ENCODE measurements at places on chromosomes 12 and 14. TPM values are rescaled to one million over a fixed set of nuclear protein-coding genes. Genes with fewer than 3 reads are reported as not detected.

DNA sequence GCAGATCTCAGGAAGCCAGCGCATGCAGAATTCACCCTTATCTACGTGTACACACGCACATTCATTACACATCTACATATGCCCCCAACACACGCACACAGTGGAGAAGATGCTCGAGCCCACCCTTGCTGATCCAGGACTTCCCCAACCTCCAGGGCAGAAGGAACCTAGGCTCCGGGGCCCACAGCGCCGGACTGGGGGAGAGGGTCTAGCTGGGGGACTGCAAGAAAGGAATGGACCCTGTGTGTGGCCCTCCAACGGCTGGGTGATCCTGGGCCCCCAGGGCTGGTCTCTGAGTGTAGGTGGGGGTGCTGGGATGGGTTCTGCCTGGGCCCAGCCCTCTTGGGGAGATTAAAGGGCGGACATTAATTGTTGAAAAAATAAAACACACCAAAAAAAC is 128.1 kb upstream of the C14orf180 start:
- DNase-seq, result no peak

GRCh38 chr14:50343434-50343833 is 31.3 kb downstream of the DMAC2L start:
- no peak for DNase-seq

GRCh38 chr12:22624548-22624869 is 462 bp upstream of the ETNK1 start:
- DNase-seq, result peak; percentile 73

- DNase-seq, result peak; percentile 52
Observed at GRCh38 chr12:93938931-93939330, 209.4 kb upstream of the PLXNC1 start.

DNA sequence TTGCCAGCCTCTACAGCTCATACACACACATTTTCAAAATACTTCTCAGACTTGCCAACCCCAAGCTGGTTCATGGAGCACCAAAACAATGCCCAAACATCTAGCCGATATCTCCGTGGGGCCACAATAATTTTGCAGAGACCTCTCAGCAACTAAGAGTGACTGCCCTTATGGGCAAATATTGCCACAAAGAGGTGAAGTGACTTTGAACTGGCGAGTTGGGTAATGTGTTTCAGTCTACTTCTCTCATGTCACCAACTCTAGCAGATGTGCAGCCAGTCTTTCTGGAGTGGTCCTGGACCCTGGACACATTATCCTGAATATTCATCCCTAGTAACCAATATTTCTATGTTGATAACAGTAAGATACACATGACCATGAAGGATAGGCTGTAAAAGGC is 290.3 kb downstream of the EMP1 start:
- no peak for DNase-seq

DNA sequence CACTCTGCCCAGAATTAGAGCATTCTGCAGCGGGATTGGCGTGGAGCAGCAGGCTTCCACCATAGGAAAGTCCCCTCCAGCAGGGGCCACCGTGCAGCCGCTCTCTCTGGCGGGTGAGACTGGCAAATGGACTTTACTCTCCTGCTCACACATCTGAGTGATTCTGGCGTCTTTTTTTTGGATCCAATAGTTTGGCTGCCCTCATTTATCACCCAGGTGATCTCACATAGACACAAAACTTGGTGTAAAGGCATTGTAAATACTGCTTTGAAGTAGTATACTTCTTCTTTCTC is 130.3 kb downstream of the TGFB3 start:
- DNase-seq, result no peak

- peak; percentile 76 for DNase-seq
Observed at GRCh38 chr14:21104448-21105060, 3.7 kb downstream of the TMEM253 start.

NR1H4 gene
- total RNA-seq, result 0.39 TPM

GRCh38 chr12:8894986-8895385 is 19.3 kb upstream of the PHC1 start:
- no peak for DNase-seq

GRCh38 chr12:68915055-68915454 is 17.9 kb downstream of the CPM start:
- no peak for DNase-seq

DNA sequence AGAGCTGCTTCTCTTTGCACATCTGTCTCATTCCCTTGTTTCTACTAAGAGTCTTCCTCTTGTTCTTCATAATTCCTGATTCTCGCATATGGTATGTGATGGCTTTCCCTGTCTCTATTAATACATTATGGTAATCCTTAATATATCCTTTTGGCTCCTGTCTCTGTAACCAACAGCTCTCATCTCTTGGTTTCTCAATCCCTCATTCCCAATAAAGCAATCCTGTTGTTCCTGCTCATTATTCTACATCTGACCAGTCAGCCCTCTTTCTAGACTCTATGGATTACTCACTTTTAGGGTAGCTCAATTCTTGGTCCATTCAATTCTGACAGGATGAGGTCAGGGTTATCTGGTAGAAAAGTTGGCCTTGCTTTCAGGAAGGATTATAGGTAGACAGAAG is 349.9 kb downstream of the LRIG3 start:
- DNase-seq, result no peak

LRTM2 gene
- 0.20 TPM for total RNA-seq

DNA sequence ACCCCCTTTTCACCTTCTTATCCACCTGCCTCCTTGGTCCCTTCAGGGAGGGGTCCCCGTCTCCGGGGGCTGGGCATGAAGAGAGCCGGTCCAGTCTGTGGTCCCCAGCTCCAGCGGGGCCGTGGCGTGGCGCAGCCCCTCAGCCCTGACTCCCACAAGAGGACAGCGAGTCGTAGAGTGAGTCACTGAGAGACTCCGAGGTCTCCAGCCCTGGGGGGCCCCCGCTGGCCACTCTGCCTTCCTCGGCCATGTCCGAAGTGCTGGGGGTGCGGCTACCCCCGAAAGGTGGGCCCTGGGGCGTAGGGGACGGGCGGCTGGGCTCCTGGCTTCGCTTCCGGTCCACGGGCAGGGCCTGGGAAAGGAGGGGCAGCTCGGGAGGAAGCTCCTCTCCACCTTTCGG is 36.5 kb downstream of the NCKAP5L start:
- DNase-seq, result no peak

GRCh38 chr12:87924149-87924548 is 105.1 kb downstream of the C12orf50 start:
- DNase-seq, result peak; percentile 79

DNA sequence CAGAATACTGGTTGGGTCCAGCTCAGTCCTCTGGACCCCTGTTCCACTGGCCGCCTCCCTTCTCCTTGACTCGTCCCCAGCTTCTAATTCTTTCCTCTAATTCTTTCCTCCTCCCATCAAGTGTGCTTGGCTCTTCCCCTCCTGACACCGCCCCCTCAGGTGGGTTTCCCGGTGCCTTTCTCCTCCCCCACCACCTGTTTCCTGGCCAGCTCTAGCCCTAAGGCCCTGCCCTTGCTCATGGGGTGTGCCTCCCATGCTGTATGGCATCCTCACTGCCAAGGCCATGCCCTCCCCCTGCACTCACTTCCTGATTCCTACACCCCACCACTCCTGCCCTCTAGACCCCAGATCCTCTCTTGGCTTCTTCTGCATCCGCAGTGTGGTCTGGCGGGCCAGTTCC is 12.1 kb upstream of the EML1 start:
- no peak for DNase-seq

GRCh38 chr12:113955109-113955970 is 10.8 kb downstream of the RBM19 start:
- DNase-seq, result no peak

GRCh38 chr14:102907303-102907844 is 15.1 kb upstream of the AMN start:
- no peak for DNase-seq

RESF1 gene
- total RNA-seq, result 37.6 TPM

VRTN gene
- total RNA-seq, result 0.20 TPM

DNA sequence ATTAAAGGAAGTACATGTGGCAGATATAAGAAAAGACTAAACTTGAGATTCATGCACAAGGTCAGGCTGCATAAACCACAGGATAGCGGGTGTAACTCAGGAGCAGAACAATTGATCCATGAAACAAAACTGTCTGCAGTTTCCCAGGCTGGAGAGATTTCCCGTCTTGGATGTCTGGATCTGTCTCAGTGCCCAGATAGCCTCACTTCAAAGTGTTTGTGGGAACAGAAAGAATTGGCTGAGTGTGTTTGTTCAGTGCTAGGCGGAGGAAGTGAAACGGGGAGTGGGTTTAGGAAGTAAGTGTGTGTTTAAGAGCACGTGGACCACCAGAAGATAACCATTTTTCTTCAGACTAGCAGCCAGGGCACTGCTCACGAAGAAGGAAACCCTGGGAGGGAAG is 1.4 kb upstream of the RNASE10 start:
- peak; percentile 1 for DNase-seq

LPAR5 gene
- 1.7 TPM for total RNA-seq

GRCh38 chr12:130073721-130074120 is 88.5 kb upstream of the FZD10 start:
- no peak for DNase-seq

DNA sequence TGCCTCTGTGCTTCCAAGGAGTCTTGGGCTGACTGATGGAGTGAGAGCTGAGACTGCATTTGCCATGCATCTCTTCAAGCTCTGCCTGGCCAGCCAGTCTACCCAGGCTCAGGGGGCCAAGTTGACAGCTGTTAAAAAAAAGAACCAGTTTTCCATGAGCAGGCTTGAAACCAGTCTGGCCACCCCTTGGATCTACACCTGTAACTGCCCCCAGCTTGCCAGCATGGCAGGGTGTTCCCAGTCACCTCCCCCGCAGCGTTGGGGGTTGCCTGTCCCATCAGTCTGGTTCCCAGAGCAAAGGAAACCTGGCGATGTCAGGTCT is 202.7 kb downstream of the ZFP36L1 start:
- no peak for DNase-seq
